ENCODE measurements at places on chromosomes 2 and 18.

DNA sequence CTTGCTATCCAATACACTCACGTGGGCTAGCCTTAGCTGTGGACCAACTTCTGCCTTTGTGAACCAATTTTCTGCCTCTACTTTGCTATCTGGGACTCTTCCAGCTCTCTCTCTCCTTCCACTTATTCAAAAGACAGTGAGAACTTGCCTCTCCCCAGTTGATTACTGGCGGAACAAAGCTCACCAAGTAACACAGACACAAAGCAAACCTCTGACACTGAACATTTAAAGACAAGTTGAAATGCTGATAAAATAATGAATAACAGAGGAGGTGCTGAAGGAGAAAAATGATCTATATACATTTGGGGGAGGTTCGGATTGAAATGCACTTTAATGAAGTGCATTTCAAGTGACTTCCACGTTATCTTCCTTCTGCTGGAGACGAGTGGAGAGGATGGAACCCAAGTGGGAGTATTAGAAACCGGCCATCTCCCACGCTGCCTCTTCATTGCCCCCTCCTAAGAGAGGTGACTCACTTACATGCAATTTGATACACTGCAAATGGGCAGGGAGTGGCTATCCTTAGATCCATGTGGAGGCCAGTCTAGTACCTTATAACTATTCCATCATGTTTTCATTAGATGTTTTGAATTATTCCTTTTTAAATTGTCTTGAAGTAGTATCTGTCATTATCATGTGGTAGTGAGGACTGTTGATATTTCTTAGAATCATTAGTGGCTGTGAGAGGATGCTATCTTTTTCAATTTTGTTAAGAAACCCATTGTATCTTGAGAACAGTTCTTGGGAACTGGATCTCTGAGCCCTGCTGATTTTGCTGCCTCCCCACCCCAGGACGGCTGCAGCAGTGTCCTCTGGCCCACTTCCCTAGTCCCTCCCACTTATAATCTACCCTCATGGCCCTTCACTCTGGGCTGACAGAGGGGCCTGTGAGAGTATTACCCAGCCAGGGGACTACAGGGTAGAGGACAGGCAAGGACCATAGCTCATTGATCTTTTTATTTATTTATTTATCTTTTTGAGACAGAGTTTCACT lies 6.0 kb upstream of the GLI2 start:
- DNase-seq = no peak

DNA sequence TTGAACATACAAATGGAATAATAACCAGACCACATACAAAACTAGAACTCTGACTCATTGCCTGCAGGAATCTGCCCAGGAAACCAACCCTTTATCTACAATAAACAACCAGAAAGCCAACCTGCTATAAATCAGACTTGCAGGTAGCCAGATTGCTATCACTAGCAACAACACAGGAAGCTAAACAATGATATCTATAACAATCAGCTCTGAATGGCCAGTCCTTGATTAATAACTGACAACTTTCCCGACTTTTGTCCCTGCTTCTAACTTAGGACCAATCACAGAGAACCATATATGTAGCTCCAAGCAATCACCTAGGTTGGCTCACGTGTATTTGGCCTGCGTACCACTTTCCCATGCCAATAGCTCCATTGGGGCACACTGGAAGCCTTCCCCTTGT lies 470.8 kb downstream of the RIT2 start:
- no peak for DNase-seq

DNA sequence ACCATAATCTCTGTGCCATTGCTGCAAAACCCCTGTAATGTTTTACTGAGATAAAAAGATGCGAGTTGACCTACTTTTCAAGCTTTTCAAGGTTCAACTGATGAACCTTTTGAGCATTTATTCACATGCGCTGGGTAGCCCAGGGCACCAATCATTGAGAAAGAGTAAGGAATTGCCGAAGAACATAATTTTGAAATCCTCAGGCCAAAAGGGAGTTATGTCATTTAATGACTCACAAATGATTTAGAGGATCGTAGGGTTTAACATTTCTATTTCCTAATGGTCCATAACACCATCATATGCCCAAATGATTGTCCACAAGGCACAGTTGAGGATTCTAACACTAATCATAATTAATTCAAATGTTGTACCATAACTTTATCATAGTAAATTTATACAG lies 20.2 kb upstream of the DLX1 start:
- DNase-seq = no peak

DNA sequence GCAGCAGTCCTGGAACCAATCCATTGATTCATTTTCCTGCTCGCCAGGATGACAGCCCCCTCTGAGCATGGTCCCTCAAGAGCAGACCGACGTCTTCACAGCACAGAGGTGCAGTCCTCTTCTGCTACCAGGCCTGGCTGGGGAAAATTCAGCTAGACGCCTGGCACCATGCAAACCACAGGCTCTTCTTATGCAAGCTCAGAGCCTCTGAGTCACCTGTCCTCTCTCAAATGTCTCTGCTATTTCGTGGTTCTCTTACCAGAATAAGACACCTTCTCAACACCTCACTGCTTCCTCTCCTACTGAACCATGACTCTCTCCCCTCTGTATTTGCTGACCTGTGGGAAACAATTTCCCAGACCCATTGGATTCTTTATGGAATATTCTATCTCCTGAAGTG lies 79.8 kb upstream of the CYRIA start:
- no peak for DNase-seq

- DNase-seq = no peak
Measured at GRCh38 chr18:9017167-9017904, 85.2 kb upstream of the NDUFV2 start.

DNA sequence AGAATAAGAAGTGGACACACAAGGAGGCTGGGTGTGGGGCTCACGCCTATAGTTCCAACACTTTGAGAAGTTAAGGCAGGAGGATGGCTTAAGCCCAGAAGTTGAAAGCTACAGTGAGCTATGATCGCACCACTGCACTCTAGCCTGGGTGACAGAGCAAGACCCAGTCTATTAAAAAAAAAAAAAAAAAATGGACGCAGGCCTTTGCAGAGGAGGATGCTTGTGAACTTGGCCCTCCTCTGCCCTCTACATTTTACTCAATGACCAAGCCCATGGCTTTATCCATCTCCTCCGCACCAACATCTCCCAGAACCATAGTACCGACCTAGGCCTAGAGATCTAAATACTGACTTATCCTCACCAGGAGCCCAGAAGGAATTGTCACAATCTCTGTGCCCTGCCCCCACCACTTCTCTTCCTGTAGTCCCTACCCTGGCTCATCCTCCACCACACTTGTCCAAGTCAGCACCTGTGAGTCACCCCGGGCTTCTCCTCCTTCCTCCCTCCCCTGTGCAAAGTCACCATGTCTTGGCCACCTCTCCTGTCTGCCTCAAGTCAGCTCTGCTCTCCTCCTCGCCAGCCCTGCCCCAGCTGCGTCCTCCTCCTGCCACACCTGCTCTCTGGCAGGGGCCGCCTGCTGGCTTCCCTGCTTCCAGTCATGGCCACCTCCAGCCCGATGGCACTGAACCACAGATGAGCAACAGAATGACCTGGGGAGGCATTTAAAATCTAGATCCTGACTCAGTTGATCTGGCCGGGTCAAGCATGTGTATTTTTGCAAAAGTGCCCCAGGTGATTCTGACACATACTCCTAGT lies 35.8 kb upstream of the ASPRV1 start:
- no peak for DNase-seq

GRCh38 chr2:210593166-210593565 lies 36.8 kb downstream of the CPS1 start:
- DNase-seq = no peak

DNA sequence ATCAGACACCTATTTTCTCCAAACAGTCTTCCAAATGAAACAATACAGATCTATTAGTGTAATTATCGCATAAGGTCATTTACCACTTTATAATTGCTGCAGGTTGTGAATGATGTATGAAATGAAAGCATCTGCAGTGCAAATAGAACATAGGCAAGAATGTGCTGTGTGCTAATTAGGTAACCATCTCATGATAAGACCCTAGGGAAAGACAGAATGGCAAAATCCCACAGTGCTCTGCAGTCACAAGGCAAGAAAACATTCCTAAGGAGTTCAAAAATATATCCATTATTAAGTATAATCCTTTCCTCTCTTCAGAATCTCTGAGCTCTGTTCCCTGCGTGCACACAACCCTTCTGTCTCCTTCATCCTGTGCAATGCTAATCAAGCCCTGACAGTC lies 488.1 kb downstream of the NR4A2 start:
- no peak for DNase-seq

- no peak for DNase-seq
Measured at GRCh38 chr2:188506843-188507242, 215.2 kb downstream of the GULP1 start.

- no peak for DNase-seq
Measured at GRCh38 chr2:159892990-159893810, 95.2 kb upstream of the CD302 start.

GRCh38 chr18:10009321-10010144 lies 95.7 kb downstream of the VAPA start:
- no peak for DNase-seq

- no peak for DNase-seq
Measured at GRCh38 chr2:166917415-166917814, 29.1 kb downstream of the XIRP2 start.

DNA sequence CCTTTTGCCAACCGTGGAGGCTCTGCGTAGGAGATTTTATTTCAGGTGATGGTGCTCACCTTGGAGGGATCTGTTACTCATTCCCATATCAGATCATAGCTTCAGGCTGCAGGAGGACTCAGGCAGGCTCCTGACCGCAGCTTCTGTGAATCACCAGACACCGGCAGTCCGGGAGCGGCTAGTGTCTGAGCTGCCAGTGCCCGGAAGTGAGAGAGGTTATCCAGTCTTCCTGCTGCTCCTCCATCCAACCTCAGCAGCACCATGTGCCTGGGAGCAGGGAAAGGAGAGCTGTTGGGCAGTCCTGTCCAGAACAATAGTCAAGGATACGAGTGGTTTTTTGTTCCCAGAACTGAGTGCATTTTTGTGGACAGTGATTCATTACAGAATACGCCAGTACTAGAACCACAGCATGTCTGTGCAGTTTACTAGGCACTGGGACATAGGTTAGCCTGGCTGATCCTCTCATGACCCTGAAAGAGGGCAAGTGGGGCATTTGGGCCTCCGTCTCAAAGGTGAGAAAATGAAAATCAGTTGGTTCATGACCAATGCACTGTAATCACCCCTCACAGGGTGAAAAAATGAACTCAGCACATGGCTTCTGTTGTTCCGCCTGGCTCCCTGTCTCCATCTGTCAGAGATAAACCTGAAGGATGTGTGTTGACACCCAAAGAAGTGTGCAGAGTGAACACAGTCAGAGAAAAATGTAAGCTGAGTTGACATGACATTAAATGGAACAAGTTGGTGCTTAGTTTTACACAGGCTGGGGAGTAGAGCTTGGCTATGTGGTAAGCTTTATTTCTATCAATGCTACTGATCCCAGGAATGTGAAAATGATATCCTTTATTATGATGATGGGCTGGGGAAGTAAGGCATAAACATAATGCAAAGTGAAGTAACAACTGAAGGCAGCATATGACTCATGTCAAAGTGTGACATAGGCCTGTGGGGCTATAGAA lies 12.2 kb downstream of the FHOD3 start:
- peak; percentile 91 for DNase-seq

DNA sequence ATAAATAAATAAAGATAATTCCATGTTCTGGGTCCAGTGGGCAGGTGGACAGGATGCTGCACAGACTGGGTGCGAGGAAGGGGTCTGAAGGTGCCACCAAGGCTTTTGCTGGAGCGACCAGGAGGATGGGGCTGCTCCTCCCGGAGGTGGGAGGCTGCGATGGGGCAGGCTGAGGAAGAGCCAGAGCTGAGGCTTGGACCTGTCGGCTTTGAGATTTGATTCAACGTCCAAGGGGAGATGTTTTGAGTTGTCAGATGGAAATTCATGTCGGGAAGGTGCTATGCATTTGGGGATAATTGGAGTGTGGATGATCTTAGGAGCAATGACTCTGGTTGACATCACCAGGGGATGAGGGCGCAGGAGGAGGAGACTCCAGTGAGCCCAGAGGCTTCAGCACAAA lies 11.7 kb downstream of the ALLC start:
- DNase-seq = peak; percentile 93

GRCh38 chr2:96470636-96471035 lies 34.5 kb downstream of the NEURL3 start:
- no peak for DNase-seq

- no peak for DNase-seq
Measured at GRCh38 chr18:24317370-24317769, 80.3 kb downstream of the OSBPL1A start.

- DNase-seq = no peak
Measured at GRCh38 chr2:21423854-21424253, 300.1 kb downstream of the TDRD15 start.

- no peak for DNase-seq
Measured at GRCh38 chr2:110667071-110667470, 10.8 kb downstream of the BUB1 start.

GRCh38 chr2:148658807-148659722 lies 14.5 kb downstream of the EPC2 start:
- DNase-seq = no peak

DNA sequence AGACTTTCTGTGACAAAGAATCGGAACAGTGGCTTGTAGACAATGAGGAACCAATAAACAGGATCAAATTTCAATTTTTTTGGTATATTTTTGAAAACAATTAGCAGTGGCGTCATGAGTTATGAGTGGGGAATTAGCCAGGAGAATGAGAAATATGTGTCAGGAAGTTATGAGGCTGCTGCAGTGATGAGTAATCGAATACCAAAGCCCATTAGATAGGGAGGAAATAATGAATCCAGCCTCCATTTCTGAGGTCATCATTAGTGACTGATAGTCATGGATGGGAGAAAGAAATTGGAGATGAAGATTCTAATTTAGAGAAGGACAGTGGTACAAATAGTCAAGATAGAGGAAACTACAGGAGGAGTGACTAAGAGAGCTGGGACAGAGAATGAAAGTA lies 673.1 kb upstream of the VRK2 start:
- DNase-seq = no peak

- no peak for DNase-seq
Measured at GRCh38 chr2:196077821-196078220, 9.2 kb upstream of the DNAH7 start.

GRCh38 chr2:2013476-2013875 lies 269.2 kb upstream of the PXDN start:
- no peak for DNase-seq

DNA sequence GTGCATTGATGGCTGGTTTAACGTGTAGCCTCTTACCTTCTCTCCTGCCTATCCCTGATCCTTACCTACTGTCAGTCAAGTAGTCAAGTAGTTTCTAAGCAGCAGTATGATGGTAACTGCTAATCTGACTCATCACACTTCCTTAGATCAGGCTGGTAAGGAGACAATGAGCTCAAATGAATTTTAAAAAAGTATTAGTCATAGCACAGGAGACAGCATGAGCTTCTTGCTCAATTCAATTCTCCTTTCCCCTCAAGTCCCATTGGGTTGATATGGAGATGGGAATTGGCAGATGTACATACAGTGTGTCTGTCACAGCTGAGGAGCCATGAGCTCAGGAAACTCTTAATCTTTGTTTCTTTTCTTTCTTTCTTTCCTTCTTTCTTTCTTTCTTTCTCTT lies 799.7 kb downstream of the LRP1B start:
- no peak for DNase-seq

DNA sequence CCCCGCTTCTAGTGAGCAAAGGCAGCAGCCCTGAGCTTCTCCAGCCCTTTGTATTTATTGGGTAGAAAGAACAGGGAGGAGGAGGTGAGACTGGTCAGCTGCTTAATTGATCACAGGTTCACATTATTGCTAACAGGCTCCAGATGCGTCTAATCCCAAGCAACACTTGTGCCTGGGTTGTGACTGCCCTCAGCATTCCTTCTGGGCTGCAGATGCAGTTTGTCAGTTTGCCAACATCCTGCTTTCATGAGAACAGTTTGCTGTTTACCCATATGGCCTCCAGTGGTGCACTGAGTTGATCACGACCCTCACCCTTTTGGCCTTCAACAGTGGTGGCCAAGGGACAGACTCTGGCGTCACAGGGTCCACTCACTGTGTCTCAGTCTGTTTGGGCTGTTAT lies 159.5 kb upstream of the ZNF516 start:
- no peak for DNase-seq

Measured in vagina (tissue), 2 donors.